Activated CD8-positive, alpha-beta T cell treated with anti-CD3 and anti-CD28 coated beads for 36 hours (primary cell): ENCODE measurements at places on chromosomes 13 and 19.

GRCh38 chr13:84239032-84239431, 356.8 kb upstream of the SLITRK1 start:
- no peak overlapping the region for H3K4me3 ChIP-seq
- H3K36me3 ChIP-seq, result no peaks in the 10 kb centered on the region
- no peaks in the 10 kb centered on the region for H3K4me1 ChIP-seq

- H3K27me3 ChIP-seq, result no peaks in the 10 kb centered on the region
- peak overlapping the region; percentile 94 for H3K4me3 ChIP-seq
- H3K36me3 ChIP-seq, result peaks cover 58% of the 10 kb centered on the region
- H3K27ac ChIP-seq, result peak overlapping the region; percentile 96
- peaks cover 14% of the 10 kb centered on the region for H3K4me1 ChIP-seq
These were observed 1.2 kb downstream of the ZNF256 start for GRCh38 chr19:57946316-57946715.

DNA sequence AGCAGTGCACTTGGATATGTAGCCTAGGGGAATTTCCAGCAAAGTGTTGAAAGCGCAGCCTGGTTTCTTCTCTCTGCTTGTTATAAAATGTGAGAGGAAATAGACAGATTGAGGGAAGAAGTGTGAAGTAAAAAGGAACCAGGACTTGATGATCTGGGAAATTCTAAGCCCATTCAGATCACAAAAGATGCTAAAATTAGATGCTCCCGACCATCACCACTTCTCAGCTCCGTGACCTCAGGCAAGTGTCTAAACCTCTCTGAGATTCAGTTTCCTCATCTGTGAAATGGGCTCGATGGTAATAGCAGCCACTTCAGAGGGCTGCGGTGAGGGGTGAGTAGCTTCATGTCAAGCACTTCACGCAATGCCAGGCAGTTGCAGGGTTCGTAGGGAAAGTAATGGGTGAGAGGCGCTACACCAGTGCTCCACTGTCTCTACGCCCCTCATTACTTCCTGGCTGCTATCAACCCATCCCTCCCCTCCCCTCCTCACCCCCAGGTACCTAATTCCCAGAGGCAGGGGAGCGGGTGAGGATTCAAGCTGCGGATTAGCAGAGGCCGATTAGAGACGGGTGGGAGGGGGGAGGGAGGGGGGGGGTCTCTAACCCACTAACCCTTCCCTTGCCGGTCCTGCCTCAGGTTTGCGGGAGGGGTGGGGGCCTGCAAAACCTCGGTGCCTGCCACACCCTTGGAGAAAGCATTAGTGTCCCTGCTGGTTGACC, 9.0 kb upstream of the NFIC start:
- peak; percentile 63 for DNase-seq
- H3K36me3 ChIP-seq, result no peaks in the 10 kb centered on the region
- peak overlapping the region; percentile 36 for H3K27ac ChIP-seq
- H3K27me3 ChIP-seq, result peaks cover 1% of the 10 kb centered on the region
- peak overlapping the region; percentile 59 for H3K4me3 ChIP-seq

- H3K4me3 ChIP-seq, result no peak overlapping the region
- no peak for DNase-seq
- H3K27me3 ChIP-seq, result peaks cover 3% of the 10 kb centered on the region
- no peaks in the 10 kb centered on the region for H3K36me3 ChIP-seq
- no peak overlapping the region for H3K27ac ChIP-seq
These were observed 38.9 kb downstream of the LACC1 start for GRCh38 chr13:43918636-43919035.

- DNase-seq, result no peak
- no peaks in the 10 kb centered on the region for H3K27me3 ChIP-seq
- no peak overlapping the region for H3K4me3 ChIP-seq
- H3K27ac ChIP-seq, result no peak overlapping the region
- no peaks in the 10 kb centered on the region for H3K36me3 ChIP-seq
These were observed 14.2 kb upstream of the PGLS start for GRCh38 chr19:17497149-17497798.

DNA sequence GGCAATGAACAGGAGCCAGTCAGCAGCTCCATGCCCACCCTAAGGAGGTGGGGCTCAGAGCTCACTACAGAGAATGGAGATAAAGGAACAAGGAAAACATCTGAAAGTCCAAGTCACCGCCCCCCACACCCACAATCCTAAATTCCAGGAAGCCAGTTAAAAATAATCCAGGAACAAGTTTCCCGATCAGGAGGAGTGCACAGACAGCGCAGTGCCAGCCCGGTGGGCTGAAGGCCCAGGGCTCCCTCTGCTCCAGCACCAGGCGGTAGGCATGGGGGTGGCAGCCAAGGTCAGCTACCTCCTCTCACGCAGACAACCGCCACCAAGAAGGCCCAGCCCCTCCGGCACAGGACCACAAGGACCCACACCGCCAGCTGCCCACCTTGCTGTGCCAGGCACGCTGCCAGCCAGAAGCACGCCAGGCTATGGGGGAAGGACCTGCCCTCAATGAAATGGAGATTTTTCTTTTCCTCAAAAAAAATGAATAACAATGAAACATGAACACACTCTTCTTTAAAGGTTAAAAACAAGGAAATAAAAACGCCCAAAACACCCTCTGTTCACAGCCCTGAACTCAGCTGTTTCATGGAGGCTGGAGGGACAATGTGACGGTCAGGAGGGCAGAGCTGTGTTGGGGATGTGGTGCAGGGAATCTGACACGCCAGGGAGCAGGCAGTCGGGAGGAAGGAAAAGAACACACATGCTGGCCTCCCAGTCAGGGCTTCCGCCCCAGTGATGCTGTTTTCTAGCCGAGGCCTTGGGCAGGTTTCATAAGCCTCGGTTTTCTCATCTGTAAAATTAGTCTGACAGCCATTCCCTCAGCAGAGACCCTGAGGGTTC, 11.0 kb downstream of the STK24 start:
- H3K27ac ChIP-seq, result peak overlapping the region; percentile 83
- H3K27me3 ChIP-seq, result no peaks in the 10 kb centered on the region
- H3K4me3 ChIP-seq, result peak overlapping the region; percentile 28
- H3K36me3 ChIP-seq, result peaks cover 38% of the 10 kb centered on the region

DNA sequence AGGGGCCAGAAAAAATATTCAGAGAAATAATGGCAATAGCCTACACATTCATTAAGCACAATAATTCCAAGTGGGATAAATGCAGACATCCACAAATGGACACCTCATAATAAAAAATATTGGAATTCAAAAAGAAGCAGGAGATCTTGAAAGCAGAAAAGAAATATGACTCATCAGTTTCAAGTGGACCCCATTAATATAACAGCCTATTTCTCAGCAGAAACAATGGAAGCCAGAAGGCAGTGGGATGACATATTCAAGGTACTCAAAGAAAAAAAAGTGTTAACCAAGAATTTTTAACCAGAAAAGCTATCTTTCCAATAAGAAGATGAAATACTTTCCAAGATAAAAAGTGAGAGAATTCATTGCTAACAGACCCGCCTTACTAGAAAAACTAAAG, 48.4 kb upstream of the CYP2A13 start:
- no peak overlapping the region for H3K27ac ChIP-seq
- H3K36me3 ChIP-seq, result no peaks in the 10 kb centered on the region
- no peaks in the 10 kb centered on the region for H3K4me1 ChIP-seq
- DNase-seq, result no peak
- no peak overlapping the region for H3K4me3 ChIP-seq
- H3K27me3 ChIP-seq, result peaks cover 3% of the 10 kb centered on the region

- H3K27me3 ChIP-seq, result no peaks in the 10 kb centered on the region
- H3K4me1 ChIP-seq, result peaks cover 29% of the 10 kb centered on the region
- DNase-seq, result peak; percentile 90
These were observed 65.4 kb downstream of the RUBCNL start for GRCh38 chr13:46321494-46322225.

- H3K4me3 ChIP-seq, result no peak overlapping the region
- DNase-seq, result no peak
- H3K27me3 ChIP-seq, result peaks cover 10% of the 10 kb centered on the region
These were observed 34.2 kb downstream of the TSHZ3 start for GRCh38 chr19:31314849-31315629.

DNA sequence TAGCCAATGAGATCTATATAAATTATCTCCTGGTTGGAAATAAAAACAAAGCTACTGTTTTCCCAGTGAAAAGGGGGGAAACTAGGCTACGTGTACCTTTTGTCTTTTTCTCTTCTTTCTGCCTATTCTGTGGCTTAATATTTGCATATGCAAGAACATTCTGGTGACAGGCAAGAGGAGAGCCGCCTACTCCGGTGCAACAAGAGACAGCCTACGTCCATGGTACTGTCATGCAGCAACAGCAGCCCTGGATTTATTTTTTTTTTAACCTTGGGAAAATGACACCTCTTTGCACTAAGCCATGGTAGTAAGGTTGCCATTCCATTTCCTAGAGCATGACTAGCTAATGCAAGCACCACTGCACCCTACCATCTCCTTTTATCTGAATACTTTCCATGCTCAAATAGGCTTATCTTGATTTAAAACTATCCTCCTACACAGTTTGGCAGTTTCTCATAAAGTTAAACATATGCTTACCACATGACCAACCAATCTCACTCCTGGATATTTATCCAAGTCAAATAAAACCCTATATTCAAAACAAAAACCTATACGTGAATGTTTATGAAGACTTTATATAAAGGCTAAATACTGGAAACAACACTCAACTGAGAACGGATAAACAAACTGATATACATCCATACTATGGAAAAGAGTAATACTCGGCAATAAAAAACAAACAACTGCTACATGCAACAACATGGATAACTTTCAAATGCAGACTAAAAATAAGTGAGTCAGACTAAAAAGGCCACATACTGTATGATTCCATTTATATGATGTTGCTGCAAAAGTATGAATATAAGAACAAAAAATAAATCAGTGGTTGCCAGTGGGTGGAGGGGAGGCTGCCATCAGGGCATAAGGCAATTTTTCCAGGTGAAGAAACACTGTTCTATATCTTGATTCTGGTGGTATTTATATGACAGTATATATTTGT, 17.3 kb downstream of the NUFIP1 start:
- H3K27me3 ChIP-seq, result no peaks in the 10 kb centered on the region
- no peak overlapping the region for H3K27ac ChIP-seq
- no peak overlapping the region for H3K4me3 ChIP-seq
- H3K4me1 ChIP-seq, result no peaks in the 10 kb centered on the region
- DNase-seq, result no peak

DNA sequence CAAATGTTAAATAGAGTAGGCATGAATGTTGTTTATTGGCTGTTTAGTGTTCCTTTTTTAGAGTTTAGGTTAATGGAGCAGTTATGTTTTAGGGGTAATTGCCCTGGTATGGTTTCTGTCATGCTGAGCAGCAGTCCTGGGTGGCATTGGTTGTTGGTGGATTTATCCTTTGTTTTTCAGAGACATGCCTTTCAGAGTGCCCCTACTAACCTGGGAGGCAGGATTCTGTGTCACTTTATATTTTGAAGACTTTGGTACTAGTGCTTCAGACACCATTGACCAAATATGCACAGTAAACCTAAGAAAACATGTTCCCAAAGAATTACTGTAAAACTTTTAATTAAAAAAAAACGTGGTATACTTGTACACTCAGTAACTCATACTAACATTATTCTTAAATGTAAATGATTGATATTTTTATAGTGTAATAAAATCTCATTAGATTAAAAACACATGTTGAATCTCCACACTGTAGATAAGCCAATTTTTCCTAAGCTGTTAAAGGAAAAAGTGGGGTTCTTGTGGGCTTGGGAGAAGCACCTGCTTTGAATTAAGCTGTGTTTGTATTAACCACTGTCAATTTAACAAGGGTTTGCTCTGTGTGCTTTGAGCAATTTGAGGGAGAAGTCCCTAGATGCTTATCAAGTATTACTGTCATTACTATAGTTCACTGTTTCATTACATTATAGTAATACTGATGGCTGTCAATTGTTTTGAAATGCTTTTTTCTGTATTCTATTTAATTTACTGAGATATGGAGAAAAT, 133.2 kb downstream of the LMO7 start:
- no peak overlapping the region for H3K27ac ChIP-seq
- H3K36me3 ChIP-seq, result peaks cover 26% of the 10 kb centered on the region
- no peaks in the 10 kb centered on the region for H3K27me3 ChIP-seq
- no peak for DNase-seq

- DNase-seq, result no peak
- H3K4me1 ChIP-seq, result peaks cover 14% of the 10 kb centered on the region
- no peak overlapping the region for H3K27ac ChIP-seq
- H3K36me3 ChIP-seq, result peaks cover 39% of the 10 kb centered on the region
These were observed 106.0 kb downstream of the USP12 start for GRCh38 chr13:27065582-27065981.

DNA sequence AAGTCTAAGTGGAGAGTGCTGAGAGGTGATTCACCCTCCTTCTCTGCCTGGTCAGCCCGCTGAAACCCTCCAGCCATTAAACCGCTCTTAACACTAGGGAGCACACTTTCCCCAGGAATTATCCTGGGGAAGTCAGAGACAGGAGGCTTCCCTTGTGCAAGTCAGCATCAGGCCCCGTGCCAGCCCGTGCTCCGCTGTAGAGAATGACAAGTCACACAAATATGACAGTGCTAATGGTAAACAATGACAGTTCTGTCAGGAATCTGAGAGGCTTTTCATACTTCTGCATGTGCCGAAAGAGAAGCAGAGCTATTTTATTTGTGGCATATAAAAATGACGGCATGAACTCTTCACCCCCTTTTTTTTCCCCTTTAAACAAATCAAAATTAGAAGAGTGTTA, 816.9 kb upstream of the SLC10A2 start:
- no peaks in the 10 kb centered on the region for H3K27me3 ChIP-seq
- H3K36me3 ChIP-seq, result no peaks in the 10 kb centered on the region
- DNase-seq, result no peak
- H3K4me3 ChIP-seq, result no peak overlapping the region
- H3K27ac ChIP-seq, result no peak overlapping the region

- H3K36me3 ChIP-seq, result peaks cover 2% of the 10 kb centered on the region
- no peaks in the 10 kb centered on the region for H3K27me3 ChIP-seq
- peak overlapping the region; percentile 28 for H3K4me3 ChIP-seq
These were observed 13.2 kb downstream of the ING1 start for GRCh38 chr13:110726726-110727125.

GRCh38 chr13:28459911-28460310, 35.0 kb downstream of the FLT1 start:
- no peak for DNase-seq
- no peaks in the 10 kb centered on the region for H3K4me1 ChIP-seq
- H3K4me3 ChIP-seq, result no peak overlapping the region
- no peaks in the 10 kb centered on the region for H3K27me3 ChIP-seq

DNA sequence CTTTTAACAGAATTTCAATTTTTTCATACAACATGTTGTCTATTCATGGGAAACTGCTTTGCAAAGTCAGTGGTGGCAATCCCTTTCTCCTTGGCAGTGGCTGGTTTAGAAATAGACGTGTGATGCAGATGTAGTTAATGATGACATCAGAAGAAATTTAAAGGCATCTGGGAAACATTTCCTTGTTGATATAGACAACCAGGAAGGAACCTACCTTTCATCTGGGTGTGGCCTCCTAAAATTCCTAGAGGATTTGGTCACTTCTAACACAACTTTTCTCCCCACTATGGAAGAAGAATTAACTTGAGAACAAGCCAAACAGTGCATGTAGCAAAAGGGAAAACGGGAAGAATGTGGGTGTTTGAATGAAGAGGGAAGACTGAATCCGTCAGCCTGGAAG, 102.8 kb downstream of the EFNB2 start:
- peaks cover 5% of the 10 kb centered on the region for H3K27me3 ChIP-seq
- no peak overlapping the region for H3K4me3 ChIP-seq
- no peak overlapping the region for H3K27ac ChIP-seq
- no peaks in the 10 kb centered on the region for H3K4me1 ChIP-seq
- H3K36me3 ChIP-seq, result no peaks in the 10 kb centered on the region
